ENCODE measurements at places on chromosomes 11 and 22.

DNA sequence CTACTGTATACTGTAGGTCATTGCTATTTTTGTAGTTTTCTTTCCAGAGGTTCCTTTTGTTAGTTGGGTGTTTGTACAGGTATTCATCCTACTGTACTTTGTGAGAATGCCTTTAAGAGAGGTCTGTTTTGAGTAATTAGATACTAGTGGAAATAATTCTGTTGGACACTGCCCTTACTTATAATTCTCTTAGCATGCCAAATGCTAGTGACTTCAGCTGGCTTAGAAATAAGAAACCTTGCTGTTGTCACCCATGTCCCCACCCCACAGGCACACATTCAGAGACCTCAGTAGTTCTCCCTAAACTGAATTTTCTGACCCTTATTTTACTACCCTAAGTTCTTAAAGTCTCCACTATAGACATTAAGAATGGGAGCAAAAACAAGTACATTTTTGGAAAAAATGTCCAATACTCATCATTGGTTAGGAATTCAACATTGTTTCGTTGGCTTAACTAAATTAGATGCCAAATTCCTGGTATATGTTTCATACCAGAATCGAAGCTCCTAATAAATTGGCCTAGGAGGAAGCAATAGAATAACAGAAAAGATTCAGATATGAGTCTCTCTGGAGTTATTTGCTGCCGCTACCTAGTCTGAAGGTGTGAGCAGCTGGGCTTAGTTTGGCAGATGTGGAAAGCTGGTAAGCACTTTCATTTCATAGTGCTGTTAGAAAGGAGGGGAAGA lies 28.4 kb downstream of the ZNF143 start:
- peak; percentile 57 for DNase-seq

GRCh38 chr22:36781656-36782627 lies 6.0 kb upstream of the IFT27 start:
- peak; percentile 92 for DNase-seq

DNA sequence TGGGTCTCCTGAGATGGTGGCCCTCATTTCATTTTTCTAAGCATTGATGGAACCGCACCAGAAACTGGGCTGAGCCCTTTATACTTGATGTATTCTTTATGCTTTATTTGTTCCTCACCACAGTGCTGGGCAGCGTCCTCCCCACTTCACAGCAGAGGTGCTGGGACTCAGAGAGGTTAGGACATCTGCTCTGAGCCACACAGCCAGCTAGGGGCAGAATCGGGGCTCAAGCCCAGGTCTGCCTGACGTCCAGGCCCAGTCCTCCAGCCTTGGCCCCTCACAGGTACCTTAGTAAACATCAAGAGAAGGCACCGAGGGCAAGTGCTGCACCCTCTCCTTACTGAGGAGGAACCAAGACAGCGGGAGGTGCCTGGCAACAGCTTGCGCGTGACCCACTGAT lies 20.2 kb upstream of the SHISAL1 start:
- DNase-seq = no peak

DNA sequence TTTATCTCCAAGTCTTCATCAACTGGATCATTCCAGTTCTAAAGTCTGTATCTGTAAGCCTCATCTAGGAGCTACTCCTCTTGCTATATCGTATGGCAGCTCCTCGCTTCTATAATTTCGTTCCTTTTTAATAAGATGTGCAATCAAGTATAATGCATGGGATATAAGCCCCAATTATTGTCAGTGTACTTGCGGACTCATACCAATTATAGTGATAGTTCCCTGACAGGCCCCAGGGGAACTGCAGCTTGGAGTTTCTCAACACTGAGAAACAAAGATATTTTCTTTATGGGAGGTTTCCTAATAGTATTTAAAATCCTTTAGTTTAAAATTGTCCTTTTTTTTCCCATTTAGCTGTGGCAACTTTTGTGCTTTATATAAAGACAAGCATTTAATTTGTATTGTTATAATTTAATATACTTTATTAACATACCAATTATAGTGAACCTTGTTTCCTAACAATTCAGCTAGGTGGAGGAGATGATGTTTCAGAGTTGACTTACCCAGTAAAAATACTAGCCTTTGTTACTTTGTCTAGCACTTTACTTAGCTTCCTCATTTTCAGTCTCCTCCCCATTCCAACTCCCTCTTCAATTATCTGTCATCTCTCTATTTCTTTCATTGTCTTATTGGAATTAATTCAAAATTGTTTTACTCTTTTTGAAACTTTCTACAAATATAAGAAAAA lies 25.3 kb upstream of the DDX17 start:
- DNase-seq = no peak

DNA sequence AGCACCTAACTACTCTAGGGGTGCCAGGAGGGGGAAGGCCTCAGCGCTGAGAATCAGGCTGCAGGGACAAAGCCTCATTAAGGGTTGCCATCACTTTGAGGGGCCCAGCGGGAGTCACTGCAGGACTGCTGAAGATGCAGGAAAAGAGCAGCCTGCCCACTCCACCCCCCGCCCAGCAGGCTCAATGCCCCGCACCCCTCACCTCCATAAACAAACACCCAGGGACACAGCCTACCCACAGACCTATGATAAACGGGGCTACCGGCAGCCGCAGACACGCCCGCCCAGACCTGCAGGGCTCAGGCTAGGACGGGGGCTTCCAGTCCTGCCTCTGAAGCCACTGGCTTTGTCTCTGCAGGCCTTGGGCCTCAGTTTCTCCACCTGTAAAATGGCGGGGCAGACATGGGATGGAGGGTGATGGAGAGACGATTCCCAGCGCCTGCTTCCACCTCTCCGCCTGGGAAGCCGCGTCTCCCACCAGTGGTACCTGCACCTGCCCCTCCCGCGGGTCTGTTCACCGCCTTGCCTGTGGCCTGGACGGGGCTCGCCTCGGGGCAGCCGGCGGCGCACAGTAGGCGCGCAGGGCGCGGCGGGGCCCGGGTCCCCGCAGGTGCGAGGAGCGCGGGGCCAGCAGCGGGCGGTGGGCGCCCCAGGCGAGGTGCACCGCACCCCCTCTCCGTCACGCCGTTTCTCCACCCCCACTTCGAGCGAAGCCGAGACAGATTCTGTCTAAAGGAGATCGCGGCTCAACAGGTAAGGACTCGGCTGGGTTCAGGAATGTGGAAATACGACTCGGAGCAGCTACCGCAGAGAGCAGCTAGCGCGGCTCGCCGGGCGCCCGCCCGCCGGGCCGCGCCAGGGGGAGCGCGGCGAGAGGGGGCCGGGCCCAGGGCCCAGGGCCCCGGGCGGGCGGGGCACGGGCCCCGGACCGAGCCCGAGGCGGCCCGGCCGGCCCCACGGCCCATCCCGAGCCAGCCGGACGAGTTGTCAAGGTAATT lies 1.5 kb downstream of the WNT7B start:
- no peak for DNase-seq

- DNase-seq = no peak
These were observed 40.2 kb upstream of the CCDC90B start for GRCh38 chr11:83326326-83326725.

DNA sequence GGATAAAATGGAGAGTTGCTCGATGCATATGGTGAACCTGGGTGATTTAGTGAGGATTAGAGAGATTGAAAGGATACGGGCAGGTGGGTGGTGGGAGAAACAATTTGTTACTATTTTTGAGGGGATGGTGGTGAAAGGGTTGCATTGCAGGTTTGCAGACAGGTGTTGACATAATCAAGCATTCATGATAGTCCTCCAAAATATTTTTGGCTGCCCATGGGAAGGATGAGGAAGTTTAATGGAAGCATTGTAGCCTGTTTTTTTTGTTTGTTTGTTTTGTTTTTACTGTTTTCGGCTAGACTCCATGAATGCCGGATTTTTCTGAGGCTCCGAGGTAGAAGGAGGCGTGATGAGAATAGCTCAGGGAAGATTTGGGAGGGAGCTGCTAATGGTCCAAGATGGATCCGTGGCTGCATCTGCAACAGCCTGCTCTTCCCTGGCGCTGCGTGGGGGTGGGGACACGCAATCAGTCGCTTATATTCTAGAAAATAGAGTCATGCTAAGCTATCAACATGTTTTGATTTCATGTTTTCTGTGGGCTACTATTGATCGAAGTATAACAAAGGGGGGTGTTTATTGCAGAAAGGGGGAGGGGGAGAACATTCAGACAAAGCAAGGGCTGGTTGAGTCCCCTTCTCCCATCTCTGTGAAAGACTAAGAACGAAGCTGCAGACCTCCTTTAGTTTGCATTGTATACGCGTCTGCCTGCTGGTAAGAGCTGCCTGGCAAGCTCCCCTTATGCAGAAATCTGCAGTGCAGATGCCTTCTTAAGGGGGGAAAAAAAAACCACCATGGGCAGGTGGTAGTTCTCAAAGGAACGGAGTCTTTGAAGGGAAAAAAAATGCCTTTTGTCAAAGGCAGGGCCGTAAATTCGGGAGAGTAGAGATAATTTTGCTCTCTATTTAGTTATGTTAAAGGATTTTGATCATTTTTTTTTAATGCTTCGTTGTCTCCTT lies 1.0 kb downstream of the RTN3 start:
- DNase-seq = peak; percentile 34

GRCh38 chr11:96196181-96196662 lies 146.8 kb downstream of the MAML2 start:
- no peak for DNase-seq

DNA sequence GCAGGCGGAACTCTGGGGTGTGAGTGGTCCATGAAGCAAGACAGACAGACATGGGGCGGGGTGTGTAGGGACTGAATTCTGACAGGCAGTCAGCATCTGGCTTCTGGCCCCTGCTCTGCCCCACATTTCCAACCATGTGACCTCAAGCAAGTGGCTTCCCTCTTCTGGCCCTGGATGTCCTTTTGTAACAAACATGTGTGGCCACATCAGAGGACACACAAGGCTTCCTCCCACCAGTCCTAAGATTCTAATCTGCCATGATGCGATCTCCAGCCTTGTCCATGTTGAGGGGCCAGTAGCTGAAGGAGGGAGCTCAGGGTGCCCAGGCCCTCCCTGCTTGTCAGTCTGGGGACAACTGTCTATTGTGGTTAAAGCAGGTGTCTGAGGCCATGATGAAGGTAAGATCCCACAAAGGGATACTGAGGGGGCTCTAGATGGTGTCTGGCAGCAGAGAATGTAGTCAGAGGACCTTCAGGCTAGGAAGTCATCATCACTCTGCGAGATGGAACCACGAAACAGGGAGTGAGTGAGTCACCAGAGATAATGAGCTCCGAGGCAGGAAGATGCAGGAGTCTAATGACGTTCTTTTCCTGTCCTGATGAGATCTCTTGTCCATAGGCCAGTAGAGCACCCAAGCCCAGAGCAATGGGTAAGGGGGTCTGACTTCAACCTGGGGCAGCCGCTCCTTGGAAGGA lies 27.4 kb downstream of the DRD2 start:
- peak; percentile 65 for DNase-seq

DNA sequence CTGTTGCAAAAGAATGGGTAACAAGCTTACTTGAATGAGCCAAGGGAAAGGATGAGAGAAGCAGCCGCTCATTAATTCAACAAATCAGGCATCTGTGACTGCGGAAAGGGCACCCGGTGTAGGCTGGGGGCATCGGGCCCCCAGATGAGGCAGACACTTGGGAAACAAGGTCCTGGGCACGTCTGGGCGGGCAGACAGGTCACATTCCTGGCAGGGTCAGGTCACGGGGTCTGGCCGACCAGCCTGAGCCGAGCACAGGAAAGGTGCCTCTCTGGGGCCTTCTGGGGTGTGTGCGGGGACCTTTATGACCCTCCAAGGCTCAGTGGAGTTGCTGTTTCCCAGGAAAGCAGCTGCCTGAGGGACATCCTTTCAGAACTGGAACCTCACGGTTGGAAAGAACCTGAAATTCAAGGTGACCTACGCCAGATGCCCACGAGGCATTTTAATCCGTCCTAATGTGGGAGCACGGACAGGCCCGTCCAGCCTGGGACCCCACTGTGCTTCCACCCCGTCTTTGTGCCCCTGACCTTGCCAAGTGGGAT lies 57.1 kb downstream of the ST14 start:
- DNase-seq = no peak

- DNase-seq = no peak
These were observed 159.8 kb downstream of the ADAMTS15 start for GRCh38 chr11:130608287-130608686.

DNA sequence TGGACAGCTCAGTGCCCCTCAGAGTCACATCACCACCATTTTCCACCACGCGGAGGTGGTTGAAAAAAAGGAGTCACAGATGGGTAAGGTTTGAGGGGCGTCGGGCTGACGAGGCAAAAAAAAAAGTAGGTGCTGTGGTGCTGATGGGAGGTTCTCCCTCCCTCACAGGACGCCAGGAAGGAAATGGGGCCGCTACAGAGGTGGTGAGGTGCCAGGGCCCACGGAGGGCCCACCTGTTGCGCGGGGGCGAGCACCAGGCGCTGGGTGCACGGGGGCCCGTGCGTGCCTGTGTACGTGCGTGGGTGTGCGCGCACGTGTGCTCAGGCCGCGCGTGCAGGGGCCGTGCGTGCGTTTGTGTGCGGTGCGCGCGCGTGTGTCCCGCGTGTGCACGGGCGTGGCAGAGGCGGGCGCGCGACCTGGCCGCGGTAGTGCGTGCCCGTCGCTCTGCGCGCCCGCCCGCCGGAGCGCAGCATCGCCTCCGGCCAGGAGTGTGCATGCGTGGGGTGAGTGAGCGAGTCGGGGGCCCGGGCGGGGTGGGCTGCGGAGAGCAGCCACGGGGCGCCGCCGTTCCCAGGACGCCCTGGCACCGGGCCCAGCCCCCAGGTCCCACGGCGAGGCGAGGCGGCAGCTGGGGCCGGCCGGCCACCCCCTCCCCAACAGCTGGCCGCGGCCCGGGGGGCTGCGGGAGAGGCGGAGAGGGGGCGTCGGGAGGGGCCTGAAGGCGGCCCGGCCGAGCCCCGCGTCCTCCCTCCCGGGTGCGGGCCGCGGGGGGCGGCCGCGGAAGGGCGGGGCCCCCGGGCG lies 2.8 kb downstream of the PDGFB start:
- no peak for DNase-seq

- no peak for DNase-seq
These were observed 880.6 kb downstream of the LUZP2 start for GRCh38 chr11:25377466-25377865.

GRCh38 chr11:5043380-5043779 lies 2.9 kb upstream of the OR52J3 start:
- peak; percentile 80 for DNase-seq

DNA sequence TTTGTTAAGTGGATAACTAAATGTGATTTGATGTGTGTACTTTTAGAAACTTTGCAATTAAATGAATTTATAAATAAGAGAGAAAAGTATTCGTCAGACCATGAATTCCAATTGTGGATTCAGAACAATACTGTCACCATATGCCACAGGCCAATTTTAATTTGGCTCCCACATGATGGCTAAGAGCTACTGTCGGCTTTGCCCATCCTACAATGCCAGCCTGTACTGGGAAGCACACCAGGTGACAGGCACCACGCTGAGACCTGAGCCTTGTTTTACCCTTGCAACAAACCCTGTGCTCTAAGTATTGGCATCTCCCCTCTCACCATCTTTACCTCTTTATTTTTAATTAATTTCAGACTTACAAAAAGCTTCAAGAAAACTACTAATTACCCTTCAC lies 14.0 kb downstream of the RAB30 start:
- DNase-seq = no peak

- peak; percentile 90 for DNase-seq
These were observed 47.0 kb downstream of the YAP1 start for GRCh38 chr11:102157219-102157618.

GRCh38 chr11:9563196-9563730 lies 10.2 kb upstream of the WEE1 start:
- DNase-seq = no peak

Measured in iris pigment epithelial cell (primary cell).